ENCODE measurements at places on chromosomes 3 and 15.

GRCh38 chr15:54605556-54605955 lies 591.2 kb downstream of the RSL24D1 start:
- no peak for DNase-seq

- DNase-seq, result no peak
Measured at GRCh38 chr15:76954744-76955143, 23.2 kb downstream of the RCN2 start.

DNA sequence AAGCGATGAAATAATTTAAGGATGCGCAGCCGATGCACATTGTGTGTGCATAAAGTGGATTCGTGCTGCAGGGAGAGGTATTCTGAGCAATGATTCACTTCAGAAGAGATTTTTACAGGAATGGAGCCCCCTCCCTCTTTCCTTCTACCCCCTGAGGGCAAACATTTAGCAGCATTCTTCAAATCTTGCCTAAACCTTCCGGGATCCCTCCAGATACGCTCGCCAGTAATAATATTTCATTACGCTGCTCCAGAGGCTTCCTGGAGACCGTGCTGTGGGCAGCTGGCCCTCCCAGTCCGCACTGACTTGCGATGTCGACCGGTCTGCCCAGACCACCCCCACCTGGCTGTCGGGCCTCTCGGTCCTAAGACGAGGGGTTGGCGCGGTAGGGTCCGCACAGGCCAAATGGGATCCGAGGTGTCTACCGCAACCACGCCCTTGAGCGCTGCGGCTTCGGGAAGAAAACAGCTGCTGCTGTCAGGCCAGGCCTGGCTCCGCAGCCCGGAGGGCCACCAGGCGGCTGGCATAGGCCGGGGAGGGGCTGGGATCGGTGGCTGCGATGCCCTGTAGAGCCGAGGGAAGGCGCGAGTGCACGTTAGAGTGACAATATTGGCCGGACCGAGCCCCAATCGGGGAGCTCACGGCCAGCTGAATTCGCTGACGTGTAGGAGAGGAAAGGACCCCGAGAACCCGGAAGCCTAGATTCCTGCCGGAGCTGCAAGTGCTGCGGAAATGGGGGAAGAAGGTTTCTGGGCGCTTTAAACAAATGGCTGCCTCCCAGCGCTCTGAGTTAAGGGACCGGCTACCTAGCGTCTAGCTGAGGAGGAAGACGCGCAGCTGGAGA lies 14.3 kb downstream of the ZIC4 start:
- DNase-seq, result no peak

DNA sequence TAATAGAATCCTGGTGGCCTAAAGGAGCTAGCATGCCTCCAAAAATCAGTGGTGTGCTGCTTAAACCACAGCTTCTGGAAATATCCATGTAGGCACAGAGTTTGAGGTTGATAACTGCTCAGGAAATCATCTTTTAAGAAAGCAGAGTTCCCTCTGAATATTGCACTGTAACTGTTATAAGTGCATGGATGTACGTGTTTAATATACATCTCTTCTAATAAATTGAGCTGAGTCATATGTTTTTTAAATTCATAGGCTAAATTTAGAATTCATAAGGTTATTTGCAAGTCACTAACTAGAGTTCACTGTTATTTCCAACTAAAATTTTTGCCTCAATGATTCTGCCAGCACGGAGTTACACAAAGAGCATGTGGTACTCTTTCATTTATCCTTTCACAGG lies 68.9 kb downstream of the MYH15 start:
- no peak for DNase-seq

DNA sequence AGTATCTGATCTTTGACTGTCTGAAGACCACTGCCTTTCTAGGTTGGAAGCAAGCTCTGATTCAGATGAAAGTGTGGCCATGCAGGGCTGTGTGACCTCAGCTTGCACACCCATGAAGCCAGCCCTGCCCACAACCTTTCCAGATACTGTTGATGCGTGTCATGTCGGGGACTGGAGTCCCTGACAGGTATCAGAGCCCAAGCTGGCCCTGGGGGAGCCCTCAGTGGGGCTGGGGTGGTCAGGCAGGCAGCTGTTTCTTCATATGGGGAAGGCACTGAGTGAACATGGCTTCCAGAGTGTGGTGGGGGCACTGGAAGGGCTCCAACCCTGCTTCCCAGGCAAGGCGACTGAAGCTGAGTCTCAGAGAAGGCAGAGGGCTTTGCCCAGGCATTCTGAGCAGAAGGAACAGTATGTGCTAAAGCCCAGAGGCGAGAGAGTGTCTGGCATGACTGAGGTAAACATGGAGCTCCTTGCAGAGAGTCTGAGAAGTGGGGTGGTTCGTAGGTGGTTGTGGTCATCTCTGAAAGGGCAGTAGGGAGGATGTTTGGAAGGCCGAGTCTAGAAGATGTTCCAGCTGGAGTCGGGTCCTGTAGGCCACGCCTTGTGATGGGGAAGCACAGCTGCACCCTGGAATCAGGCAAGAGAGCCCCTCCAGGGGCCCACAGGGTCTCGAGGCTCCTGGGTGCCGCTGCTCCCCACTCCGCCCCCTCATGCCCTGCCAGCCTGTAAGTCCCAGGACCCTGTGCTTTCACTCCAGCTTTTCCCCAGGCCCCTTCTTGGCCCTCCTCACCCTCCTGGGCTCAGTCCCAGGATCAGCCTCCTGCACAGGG lies 122.2 kb downstream of the EEFSEC start:
- no peak for DNase-seq
